Activated naive CD4-positive, alpha-beta T cell (primary cell): ENCODE measurements at places on chromosomes 2 and 18.

DNA sequence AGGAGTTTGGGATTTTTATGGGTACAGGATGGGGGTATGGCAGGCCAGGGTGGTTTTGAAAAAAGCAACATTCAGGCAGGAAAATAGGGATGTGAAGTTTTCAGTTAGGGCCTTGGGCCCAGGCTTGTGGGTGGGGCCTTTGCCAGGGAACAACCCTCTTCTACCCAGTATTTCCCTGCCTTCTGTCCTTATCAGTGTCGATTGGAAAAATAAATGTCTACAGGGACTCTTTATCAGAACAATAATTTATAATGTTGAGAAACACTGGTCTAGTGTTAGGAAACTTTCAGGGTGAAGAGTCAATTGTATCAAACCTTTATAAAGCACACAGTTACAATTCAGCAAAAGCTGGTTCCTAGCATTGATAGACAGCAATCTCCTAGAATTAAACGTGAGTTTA is 214.1 kb upstream of the NABP1 start:
- no peak for DNase-seq

DNA sequence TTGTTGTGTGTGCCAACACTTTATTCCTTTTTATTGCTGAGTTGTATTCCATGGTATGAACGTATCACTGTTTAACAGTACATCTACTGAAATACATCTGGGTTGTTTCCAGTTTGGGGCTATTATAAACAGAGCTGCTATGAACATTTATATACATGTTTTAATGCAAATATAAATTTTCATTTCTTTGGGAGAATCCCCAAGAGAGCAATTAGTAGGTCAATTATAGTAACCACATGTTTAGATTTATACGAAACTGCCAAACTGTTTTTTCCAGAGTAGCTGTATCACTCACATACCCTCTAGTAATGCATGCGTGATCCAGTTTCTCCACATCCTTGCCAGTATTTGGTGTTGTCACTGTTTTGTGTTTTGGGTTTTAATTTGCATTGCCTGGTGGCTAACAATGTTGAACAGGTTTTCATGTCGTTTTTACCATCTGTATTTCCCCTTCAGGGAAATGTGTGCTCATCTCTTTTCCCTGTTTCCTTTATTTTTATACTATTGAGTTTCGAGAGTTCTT is 81.0 kb downstream of the TMEM131 start:
- no peak for DNase-seq

DNA sequence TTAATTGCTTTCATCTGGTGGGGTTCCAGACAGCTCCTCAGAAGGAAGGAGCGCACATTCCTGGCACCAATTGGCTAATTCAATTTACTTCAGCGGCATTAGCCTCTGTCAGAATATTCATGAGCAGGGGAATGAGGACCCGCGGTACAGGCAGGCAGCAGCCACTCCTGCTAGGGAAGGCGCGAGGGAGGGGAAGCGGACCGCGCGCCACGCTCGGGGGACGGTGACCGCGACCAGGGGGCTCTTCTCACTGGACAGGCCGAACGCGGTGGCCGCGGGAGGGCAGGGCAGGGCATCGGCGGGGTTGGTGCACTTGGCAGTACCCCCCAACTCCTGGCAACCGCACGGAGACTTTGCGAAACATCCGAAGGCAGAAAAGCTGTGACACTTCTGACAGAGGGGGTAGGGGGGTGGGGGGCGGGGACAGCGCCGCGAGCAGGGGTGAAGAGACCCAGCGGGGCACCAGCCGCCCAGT is at the start of gene CDH20:
TSS of gene CDH20 (plus strand) at position 160 of the 475 bp plus-strand sequence.
- no peak for DNase-seq

DNA sequence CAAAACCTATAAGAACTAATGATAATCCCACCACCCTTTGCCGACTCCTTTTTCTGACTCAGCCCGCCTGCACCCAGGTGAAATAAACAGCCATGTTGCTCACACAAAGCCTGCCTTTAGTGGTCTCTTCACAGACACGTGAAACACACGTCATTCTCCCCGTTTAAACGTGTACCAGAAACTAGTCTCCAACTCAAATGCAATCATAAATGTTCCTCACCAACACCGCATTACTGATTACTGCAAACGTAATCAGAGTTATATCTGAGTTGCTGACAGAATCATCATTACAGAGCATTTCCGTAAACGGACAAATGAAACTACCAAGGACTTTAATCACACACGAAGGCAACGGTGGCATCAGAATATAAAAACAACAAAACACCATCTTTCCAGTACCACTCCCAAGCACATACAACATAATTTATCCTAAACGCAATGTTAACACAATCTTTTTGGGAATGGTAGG is 1.9 kb downstream of the CLK1 start:
- DNase-seq: no peak

DNA sequence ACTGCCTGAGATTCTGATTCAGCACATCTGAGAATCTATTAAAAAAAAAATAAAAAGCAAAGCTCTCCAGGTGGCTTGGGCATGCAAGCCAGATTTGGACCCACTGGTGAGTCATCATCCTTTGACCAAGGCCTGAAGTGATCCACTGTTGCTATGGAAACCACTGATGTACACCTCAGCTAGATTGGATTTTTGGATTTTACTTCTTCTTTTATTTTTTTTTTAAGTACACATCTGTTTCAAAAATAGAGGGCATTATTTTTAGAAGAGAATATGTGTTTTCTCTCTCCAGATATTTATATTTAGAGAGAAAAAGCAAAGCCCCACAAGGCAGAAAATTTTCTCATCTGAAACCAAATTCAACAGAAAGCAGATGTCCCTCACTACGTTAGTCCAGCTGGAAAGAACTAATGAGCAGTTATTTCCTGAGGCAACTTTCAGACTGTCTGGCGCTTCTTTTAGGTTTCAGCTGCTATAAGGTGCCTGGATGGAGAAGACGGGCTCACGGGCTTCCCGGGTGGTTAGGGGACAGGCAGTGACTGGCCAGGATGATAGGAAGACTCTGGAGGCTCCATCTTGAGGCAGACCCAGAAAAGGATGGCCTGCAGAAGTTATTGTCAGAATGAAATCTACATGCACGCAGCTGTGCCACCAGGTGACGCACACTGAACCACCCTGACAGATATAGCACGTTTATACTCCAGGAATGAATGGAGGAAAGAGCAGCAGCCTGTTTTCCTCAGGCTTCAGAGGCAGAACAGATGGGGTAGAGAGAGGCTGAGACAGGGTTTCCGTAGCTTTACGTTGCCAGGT is 50.5 kb downstream of the MRPL35 start:
- DNase-seq: no peak

DNA sequence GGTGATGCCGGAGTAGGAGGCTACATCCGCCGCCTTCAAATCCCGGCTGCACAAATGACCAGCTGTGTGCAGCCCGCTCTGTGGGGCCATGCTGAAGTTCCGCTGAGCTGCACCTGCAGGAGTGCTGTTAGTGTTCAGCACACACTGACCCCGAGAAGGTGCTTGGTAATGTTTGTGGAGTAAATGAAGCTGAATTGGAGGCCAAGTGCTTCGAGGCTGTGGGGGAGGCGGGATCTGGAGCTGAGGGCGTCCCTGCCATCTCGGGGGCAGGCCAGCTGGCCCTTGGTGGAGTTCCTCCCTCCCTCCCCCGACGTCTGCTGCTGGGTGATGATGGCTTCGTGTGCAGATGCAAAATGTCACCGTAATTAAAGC is 23.2 kb downstream of the KCNF1 start:
- DNase-seq: no peak

- DNase-seq: no peak
Observed at GRCh38 chr2:183951630-183952029, 646.7 kb upstream of the ZNF804A start.

- DNase-seq: no peak
Observed at GRCh38 chr2:157059036-157059435, 198.5 kb upstream of the GALNT5 start.

- DNase-seq: no peak
Observed at GRCh38 chr2:126748188-126748760, 92.3 kb downstream of the GYPC start.

DNA sequence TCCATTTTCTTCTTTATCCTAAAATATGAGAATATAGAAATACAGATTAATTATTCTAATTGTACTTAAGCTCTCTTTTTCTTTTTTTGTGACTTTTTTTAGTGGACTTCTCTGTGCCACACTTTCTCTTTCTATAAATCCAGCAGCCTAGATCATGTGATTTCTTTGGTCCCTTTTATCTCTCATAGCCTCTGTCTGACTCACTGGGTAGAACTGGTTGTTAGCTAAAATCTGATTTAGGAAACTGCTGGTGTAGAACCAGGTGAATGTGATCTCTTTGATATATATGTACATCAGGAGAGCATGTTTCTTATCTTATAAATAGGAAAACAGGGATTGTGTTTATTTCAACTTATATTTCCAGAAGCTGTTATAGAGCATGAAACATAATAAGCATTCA is 54.9 kb downstream of the VRK2 start:
- DNase-seq: no peak

GRCh38 chr2:157874348-157874747 is 1.8 kb downstream of the ACVR1 start:
- DNase-seq: no peak

DNA sequence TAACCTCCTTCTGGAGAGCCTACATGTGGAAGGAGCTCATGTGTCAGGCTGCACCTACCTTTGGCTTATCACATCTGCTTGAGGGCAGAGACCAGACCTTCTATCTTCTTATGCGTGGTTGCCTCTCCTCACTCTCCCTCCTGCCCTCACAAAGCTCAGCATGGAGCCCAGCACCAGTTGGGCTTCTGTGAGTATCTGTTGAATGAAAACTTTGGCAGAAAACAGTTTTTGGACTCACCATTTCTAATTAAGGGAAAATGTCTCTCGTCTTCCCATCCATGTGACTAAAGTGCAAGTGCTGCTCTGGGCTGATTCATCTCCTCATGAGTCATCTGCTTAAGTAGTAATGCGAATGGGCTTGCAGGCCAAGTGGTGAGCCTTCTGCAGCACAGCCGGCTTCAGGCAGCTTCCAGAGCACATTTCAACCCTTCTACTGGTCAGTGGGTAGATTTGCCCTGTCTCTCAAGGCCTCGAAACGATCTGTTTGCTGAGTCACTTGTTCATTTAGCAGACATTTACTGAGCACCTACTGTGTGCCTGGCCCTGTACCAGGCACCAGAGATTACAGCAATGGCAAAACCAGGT is 102.6 kb downstream of the VSNL1 start:
- DNase-seq: no peak

GRCh38 chr2:120442923-120443571 is 97.1 kb downstream of the INHBB start:
- DNase-seq: no peak

DNA sequence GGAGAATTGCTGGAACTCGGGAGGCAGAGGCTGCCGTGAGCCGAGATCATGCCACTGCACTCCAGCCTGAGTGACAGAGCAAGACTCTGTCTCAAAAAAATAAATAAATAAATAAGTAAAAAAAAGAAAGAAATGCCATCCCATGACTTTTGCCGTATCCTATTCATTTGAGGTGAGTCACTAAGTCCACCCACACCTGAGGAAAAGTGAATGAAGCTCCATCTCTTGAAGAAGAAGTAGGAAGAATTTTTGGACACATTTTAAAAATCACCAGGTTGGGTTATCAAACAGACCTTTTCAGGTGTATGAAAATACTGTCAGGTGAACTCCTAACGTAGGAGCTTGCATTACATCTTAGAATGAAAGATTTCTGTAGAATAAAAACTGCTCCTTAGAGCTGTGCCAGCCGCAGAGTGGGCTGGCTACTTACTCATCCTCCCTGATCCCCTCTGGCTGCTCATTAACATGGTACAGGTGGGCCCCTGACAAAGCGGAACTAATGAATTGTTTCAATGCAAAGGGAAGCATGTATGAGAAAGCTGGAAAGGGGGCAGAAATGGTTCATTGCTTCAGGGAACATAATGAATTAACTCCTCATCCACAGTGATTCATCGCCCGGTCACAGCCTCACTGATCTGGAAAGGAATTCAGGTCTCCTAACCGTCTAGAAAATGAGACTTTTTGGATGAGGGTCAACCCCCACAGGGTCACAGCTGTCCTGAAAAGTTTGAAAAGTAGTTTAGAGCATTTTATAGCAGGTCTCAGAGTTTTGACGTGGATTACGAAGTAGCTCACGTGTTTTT is 191.4 kb downstream of the SPP2 start:
- no peak for DNase-seq

- no peak for DNase-seq
Observed at GRCh38 chr2:135768863-135769262, 27.2 kb downstream of the UBXN4 start.
